Activated naive CD8-positive, alpha-beta T cell treated with anti-CD3 and anti-CD28 coated beads, Interleukin-2, amount 10 ng/mL, durations not matched to agents 7 days and 5 days (primary cell): ENCODE measurements at places on chromosomes 6 and 20. TPM values are rescaled to one million over a fixed set of nuclear protein-coding genes. Genes with fewer than 3 reads are reported as not detected.

Gene RBM12
- total RNA-seq: 116 TPM

Gene LAMA2
- total RNA-seq: not detected

Gene PAK5
- not detected for total RNA-seq

Gene MTFR2
- total RNA-seq: 16.9 TPM

Gene SNPH
- 9.7 TPM for total RNA-seq

Gene RPS6KA2
- 5.7 TPM for total RNA-seq
